ENCODE measurements at places on chromosomes 2 and 18.

- DNase-seq = no peak
Measured at GRCh38 chr2:73324126-73324725, 30.9 kb upstream of the EGR4 start.

- DNase-seq = no peak
Measured at GRCh38 chr2:19000776-19001175, 357.6 kb downstream of the OSR1 start.

GRCh38 chr2:187362151-187362550 lies 85.9 kb downstream of the CALCRL start:
- DNase-seq = no peak

DNA sequence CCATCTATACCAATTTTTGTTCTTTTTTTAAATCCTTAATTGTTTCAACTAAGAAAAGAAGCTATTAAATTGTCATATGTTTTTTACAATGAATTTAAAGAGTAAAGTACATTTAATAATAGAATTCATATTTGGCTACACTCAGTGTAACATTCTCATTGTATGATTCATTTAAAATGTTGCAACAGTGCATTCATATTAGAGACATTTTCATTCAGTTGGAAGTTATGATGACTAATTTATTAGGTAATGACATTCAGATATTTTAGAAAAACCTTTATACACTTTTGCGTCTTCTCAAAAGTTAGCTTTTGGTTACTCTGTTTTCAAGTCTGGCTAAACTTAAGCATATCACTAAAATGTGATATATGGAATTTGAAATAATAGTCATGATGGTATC lies 887.5 kb upstream of the NRXN1 start:
- DNase-seq = no peak

DNA sequence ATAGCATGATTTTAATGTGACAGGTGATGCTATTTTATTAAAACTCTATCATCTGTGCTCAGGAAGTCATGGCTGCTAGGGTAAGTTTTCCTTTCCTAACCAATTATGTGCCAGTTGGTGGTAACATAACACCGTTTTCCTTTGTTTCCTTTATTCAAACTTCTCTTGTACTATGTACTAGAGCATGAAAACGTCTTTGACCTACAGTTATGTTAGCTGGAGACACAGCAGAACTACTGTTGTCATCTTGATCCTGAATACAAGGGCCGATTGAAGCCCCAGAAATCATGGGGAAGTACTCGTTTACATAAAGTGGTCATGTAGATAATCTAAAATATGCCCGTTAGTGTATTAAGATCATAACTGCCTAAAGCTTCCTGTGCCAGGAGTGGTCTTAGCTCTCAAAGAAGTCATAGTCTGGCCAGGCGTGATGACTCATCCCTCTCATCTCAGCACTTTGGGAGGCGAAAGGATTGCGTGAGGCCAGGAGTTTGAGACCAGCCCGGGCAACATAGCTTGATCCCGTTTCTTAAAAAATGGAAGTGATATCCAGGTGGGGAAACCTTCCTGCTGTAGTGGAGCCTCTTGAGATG lies 20.5 kb downstream of the NEDD4L start:
- DNase-seq = no peak

DNA sequence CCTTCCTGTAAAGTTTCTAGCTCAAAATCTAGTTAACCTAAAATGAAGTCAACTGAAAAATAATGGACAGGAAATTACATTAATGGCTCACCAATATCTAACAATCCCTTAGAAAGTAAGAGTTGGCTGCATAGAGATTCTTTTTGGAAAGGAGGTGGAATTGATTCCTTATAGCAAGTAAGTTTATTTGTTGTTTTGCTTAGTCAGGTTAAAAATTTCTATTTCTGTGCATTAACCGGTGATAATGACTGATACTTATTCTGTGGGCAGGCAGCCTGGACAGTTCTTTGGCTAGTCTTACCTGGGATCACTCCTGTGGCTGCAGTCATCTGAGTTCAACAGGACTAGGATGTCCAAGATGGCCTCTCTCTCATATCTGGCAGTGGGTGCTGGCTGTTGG lies 6.9 kb upstream of the BCL2L11 start:
- DNase-seq = no peak

GRCh38 chr2:39845460-39846146 lies 66.5 kb upstream of the THUMPD2 start:
- DNase-seq = no peak

DNA sequence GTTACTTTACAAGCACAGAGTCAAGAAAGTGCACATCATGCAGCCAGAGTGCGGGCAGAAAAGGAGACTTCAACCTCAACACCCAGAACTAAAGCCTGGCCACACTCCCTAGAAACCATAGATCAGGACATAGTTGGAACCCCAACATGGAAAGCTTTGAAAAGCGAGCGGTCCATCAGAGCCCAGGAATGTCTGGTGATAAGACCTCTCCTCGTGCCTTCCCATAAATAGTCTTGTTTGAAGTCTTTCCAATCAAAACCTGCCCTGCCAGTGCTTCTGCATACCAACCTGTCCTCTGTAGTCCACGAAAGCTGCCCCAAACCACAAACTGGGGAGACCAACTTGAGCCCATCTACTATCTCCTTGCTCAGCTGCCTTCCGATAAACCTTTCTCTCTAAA lies 55.5 kb downstream of the NEURL3 start:
- DNase-seq = no peak

- no peak for DNase-seq
Measured at GRCh38 chr2:11719230-11719977, 27.0 kb upstream of the LPIN1 start.

DNA sequence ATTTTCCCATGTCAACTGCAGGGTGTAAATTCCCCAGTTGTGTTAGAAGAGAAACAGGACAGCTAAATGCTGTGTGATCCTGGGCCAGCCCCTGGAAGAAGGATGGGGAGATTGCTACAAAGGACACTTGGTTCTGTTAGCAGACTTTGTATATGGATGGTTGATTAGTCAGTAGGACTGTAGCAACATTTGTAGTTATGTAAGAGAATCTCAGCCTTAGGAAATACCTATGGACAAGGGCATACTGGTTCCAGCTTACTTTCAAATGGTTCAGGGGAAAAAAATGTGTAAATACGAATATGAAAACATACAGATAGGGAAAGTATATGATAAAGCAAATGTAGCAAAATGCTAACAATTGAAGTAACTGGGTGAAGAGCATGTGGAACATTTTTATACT lies 47.6 kb downstream of the GNAL start:
- no peak for DNase-seq

GRCh38 chr18:59352250-59352855 lies 6.7 kb downstream of the LMAN1 start:
- no peak for DNase-seq

GRCh38 chr2:219099329-219099728 lies 38.6 kb upstream of the IHH start:
- peak; percentile 86 for DNase-seq

- DNase-seq = no peak
Measured at GRCh38 chr2:65647249-65647842, 214.9 kb upstream of the SPRED2 start.

DNA sequence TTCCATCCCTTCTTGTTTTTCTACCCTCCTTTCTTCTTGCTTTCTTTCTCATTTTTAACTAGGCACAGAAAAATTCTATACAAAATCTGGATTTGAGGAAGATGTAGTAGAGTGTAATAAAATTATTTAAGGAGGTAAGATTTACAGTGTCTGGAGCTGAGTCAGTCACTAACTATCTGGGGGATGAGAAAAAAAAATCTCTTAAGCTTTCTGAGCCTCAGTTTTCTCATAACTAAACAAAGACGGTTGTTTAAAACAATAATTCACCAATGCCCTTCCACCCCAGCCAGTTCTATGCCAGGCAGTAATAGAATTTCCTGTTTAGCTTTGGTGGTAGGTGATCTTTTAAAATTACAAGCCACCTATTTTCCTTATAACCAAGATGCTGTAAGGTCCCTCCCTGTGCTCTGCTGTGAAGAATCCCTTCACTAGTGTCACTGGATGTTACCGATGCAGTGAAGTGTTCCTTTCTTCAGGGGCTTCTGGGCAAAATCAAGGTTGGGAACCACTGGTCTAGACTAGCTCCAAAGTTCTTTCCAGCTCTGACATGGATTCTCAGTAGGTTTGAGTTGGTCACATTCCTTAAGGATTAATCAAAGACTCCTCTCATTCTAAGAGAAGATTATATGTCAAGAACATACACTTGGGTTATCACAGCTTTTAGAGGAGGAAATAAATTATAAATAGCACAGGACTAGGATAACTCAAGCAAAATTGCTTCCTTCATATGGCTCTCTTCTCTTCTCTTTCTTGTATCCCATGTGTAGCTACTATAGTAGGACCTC lies 289.0 kb downstream of the CDH2 start:
- peak; percentile 33 for DNase-seq

GRCh38 chr2:105274046-105274445 lies 32.5 kb downstream of the GPR45 start:
- no peak for DNase-seq

DNA sequence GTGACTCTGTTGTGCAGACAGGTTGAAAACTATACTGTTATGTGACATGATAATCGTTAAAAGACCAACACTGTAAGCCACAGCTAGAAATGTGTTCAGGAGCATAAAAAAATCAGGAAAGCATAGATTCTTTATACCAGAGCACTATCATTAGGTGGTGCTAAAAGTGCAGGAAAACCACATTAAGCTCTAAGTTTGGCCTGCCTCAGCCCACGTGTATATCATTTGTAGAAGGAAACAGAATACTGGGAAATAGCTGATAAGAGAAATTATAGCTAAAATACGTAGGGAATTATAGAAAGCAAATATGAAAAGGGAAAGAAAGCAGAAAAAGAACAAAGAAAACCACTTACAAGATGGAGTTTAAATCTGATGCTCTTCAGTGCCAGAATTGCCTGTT lies 26.5 kb upstream of the C2orf74 start:
- peak; percentile 42 for DNase-seq

DNA sequence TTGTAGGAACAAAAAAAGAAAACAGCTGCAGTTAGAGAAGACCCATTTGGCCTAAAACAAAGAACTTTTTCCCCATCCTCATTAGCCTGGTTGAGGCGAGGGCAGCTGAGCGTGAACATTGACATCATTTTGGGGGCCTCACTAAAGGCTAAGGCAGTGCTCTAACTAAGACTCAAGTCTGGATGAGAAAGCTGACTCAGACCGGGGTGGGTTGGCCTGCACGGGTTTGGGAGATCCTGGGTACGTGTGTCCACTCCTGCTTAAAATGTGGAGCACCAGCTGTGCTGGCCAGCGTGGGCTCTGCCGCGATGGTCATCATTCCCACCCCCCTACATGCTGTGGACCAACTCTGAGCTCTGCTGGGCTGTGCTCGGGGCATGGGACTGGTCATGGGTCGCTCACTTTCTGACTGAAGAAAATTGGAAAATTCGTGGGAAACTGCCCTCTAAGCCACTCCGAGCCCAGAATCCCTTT lies 86.0 kb upstream of the TMEM247 start:
- DNase-seq = no peak

GRCh38 chr18:48375150-48375800 lies 33.9 kb downstream of the ZBTB7C start:
- no peak for DNase-seq

DNA sequence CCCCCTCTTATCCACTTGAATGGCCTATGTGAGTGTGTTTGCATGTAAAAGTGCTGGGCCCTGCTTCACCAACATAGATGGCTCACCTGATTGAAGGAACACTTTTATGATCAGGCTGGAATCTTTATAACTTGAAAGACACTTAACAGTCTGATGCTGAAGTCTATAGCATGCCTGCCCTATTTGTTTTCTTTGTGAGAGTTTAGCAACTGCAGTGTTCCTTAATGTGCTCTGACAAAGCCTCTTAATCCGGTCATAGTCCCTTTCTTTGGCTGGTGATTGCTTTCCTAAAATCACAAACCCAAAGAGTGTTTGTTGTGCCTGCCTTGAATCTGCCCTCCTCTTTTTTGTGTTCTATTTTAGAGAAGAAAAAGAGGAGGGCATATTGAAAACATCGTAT lies 1382.8 kb upstream of the CELF4 start:
- DNase-seq = no peak

GRCh38 chr2:239731998-239732665 lies 293.0 kb downstream of the NDUFA10 start:
- no peak for DNase-seq

DNA sequence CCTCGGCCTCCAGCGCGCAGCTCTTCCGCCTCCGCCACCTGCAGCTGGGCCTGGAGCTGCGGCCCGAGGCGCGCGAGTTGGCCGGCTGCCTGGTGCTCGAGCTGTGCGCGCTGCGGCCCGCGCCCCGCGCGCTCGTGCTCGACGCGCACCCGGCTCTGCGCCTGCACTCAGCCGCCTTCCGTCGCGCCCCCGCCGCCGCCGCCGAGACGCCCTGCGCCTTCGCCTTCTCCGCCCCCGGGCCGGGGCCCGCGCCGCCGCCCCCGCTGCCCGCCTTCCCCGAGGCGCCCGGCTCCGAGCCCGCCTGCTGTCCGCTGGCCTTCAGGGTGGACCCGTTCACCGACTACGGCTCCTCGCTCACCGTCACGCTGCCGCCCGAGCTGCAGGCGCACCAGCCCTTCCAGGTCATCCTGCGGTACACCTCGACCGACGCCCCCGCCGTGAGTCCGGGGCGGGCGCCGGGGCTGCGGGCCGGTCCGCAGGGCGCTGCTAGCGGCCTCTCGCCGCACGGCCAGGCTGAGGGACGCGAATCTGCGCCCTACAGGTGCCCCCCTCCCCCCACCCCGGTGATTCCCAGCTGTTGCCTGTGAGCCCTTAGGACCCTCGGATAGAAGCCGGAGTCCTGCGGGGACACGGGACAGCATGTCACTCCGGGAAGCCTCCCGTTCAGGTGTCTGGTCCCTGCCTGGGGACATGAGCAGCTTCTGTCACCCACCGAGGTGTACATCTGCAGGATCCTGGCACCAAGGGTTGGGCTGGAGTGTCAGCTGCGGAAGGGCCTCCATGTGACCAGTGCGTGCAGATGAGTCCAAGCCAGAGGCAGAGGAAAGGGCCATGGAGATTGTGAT lies 616 bp downstream of the RNPEPL1 start:
- DNase-seq = peak; percentile 33

GRCh38 chr18:30632071-30632698 lies 410.4 kb downstream of the DSC3 start:
- no peak for DNase-seq

GRCh38 chr18:77132369-77133050 lies at the start of gene MBP:
Gene MBP, minus strand, starts transcription at chr18:77132783. Its CDS starts 27,522 bp downstream, at chr18:77105261.
- no peak for DNase-seq

DNA sequence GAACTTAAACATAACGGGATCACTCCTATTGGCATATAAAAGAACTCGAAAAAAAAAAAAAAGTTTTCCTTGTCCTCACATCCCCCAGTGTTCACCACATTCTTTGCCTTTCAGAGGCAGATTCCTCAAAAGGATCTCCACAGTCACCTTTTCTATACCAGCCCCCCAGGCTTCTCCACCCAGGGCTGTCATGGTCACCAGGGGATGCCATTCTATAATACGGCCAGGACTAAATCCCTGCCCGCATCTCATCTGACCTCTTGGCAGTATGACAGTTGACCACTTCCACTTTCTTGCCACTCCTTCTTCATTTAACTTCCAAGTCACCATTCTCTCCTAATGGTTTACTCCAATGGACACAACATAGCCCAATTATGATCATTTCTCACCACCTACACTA lies 29.3 kb downstream of the SOS1 start:
- no peak for DNase-seq

DNA sequence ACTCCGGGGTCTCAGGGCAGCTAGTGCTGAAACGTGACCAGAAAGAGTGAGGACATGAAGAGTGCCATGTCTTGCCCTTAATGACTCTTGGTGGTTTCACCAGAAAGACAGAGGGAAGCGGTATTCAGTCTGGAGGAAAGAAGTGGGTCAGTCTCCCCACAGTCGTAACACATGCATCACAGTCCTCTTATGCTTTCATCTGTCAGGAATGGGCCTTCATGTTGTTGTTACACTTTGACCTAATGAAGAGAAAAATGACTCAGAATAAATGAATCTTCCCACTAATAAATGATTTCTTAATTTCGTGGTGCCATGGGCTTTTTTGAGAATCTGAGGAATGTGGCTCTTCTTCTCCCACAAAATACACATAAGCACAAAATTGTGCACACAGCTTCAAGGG lies 103.2 kb downstream of the SLC8A1 start:
- DNase-seq = peak; percentile 88
